ENCODE measurements at places on chromosomes 2 and 18. TPM values are rescaled to one million over a fixed set of nuclear protein-coding genes. Genes with fewer than 3 reads are reported as not detected.

Gene CCL20
- total RNA-seq, result 0.96 TPM

Gene GAL3ST2
- not detected for total RNA-seq

Gene ERBB4
- total RNA-seq, result 0.32 TPM

GRCh38 chr2:72710418-72711152 is 115.2 kb downstream of the EXOC6B start:
- DNase-seq, result no peak

- DNase-seq, result no peak
Measured at GRCh38 chr2:147019311-147019710, 825.5 kb upstream of the ACVR2A start.

DNA sequence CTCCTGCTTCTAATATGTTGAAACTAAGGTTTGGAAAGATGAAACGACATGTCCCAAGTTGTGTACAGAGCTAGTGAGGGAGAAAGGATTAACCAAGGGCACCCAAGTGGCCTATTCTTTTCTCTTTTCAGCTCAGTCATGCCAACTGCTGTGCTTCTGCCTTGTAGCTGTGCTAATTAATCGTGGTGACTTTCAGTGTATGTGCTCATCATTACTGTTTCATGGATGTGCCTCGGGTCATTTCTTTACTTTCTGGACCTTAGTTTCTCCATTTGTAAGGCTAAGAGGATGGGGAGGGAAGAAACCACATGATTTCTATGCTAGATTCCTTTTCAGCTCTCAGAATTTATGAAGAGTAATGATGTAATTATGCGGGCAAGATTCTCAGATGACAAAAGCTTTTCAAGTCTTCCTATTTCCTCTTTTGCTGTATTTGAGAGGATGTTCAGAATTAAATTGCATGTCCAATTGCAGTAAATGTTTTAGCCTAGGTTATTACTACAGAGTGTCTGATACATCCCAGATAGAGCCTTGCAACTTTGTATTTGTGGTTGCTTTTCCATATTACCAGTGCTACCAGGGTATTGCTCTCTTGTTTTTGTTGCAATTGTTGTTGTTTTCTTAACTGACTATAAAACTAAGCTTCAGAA is 621.2 kb downstream of the CNTNAP5 start:
- DNase-seq, result no peak

DNA sequence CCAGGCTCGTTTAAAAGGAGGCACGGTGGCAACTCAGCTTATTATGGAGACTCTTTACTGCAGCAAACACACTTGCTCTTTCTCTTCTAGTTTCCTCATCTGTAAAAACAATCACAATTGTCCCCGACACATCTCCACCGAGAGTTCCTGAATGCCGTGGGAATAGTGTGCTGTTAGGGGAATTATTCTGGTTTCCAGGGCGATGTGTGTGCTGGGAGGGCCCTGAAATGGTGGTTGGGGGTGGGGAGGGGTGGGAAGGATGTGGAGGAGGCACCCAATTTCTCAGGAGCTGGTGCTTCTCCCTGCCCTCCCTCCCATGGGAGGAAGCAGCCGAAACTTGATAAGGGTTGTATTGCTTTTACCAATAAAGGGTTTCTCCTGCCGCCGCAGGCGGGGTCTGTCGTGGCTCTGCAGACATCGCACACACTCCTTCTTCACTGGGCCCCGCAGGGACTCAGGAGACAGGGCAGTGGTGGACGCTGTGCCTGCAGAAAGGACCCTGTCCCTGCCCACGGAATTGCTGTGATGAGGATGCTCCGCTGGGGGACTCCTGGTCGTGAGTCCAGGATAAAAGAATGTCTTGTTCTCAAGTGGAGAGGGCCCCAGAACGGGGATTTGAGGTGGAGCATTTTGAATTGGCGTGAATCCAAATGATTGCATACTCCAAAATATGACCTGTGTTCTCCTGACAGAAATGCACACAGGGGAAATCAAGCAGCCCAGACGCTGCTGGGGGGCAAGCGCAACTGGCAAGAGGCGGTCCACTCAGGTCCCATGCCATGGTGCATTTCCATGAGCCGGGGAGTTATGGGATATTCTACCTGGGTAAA is 119.2 kb downstream of the ACKR3 start:
- no peak for DNase-seq

Data from SK-MEL-5 (cell line).